ENCODE measurements at places on chromosomes 4 and X.

- DNase-seq, result no peak
Measured at GRCh38 chrX:71214604-71215337, 8.3 kb upstream of the GJB1 start.

- no peak for DNase-seq
Measured at GRCh38 chr4:47101453-47101852, 70.1 kb downstream of the GABRB1 start.

GRCh38 chr4:132662456-132662855 is 486.6 kb upstream of the PCDH10 start:
- DNase-seq, result no peak

- DNase-seq, result no peak
Measured at GRCh38 chr4:86587381-86588140, 6.6 kb upstream of the PTPN13 start.

DNA sequence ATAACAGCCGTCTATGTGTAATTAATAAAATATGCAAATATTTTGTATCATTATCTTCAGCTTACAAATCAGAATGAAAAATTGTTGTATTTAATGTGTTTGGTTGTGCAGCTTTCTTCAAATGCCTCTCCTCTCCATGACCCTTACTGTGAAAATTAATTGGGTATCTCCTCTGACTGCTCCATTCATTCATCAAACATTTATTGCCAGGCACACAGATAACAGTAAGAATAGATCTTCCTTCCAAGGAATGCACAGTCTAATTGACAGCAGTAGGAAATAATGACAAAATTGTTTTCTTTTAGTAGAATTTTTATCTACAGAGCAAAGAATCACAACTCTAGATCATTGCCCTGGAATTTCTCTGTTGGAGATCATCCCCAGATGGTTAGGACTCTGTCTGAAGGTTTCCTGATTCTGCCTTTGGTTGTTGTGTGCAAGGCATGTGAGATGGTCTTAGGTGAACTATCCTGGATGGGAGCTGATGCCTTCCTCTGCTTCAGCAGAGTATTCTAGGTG is 395.0 kb upstream of the FAT1 start:
- DNase-seq, result no peak

- no peak for DNase-seq
Measured at GRCh38 chr4:29326816-29327215, 1393.4 kb upstream of the PCDH7 start.

- DNase-seq, result no peak
Measured at GRCh38 chr4:38891051-38891983, 23.7 kb downstream of the FAM114A1 start.

DNA sequence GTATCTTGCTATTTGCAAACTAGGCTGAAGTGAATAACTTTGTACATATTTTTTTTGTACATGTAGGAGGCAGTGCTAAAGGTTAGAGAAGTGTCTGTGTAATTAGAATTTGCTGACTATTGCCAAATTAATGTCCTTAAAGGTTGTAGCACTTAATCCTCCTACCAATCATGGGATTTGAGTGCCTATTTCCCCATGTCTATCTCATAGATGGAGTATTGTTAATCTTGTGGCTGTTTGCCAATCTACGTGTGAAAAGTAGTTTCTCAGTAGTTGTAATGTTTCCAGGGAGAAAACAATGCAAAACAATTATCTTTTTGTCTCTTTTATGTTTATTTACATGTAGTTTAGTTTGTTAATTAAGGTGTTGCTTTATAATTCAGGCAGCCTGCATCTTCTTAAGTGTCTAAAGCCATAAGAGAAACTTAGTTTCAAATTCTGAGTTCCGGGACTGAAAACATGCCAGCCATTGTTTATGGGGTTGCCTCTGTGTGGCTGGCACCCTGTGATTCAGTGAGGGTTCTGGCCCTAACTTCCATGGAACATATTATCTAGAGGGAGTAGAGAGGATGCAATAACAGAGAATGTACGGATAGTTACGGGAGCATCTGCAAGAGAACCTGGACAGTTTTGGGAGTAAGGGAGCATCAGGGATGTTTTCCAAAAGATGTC is 142.4 kb downstream of the KLHL8 start:
- no peak for DNase-seq

DNA sequence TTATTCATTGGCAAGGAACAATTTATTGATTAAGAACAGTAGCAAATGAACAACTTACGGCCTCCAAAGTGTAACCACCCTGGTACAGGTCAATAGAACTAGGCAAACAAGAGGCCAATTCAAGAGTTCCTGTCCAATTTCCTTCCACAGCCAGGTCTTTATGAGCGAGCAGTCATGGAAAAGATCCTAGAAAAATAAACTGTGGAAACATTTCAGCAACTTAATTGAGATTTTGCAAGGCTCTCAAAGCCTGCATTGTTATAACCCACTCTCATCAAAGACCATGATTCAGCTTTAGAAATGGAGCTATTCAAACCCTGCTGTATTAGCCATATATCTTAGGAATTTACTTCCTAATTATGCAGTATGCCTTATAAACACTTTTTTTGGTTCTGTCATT is 43.6 kb downstream of the UNC5C start:
- no peak for DNase-seq

DNA sequence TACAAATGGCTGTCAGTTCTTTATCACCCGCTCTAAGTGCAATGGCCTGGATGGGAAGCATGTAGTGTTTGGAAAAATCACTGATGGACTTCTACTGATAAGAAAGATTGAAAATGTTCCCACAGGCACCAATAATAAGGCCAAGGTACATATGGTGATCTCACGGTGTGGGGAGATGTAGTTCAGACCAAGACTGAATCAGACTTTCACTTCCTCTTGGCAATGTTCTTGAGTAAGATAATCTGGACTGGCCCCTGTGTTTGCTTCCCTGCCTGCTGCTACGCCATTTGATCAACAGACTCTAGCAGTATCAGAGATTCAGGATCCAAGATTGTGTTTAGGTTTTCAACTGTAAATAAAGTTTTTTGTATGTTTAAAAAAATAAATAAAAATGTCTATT is 682.2 kb upstream of the AMOT start:
- no peak for DNase-seq

DNA sequence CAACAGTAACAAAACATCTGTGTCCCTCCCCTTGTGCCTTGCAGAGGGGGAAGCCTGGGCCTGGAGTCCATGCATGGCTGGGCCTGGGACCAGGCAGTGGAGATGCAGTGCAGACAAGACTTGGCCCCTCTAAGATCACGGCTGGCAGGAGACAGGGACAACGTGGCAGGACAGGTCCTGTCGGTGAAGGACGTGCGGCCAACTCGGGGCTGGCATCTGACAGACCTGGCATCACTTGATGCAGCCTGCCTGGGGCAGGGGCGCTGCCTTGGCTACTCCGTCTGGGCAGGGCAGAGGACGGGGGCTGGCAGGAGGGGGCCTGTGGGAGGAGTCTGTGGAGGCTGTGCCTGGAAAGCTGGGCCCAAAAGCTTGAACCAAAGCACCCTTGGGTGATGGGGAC is 112.1 kb downstream of the CPZ start:
- DNase-seq, result no peak

DNA sequence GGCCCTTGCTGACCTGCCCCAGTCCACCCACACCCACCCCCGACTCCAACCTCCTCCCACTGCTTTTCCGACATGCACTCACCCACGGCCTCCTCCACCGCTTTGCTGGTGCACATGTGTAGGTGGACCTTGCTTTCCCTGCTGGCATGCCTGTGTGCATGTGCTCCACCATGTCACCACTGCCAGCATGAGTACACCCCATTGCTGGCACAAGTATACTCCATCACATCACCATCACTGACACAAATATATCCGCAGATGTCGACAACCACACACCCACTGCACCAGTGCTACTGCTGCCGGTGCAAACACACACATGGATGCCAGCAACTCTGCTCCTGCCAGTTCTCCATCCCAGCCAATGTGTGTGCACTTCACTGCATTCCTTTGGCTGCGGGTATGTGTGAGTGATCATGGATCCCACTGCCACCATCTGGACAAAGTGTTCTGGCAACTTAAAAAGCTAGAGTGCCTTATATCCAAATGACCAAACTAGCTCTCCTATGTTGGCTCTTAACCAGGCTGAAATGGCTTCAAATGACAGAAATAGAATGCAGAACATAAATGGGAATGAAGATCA is 1072.3 kb downstream of the RAPGEF2 start:
- DNase-seq, result no peak

DNA sequence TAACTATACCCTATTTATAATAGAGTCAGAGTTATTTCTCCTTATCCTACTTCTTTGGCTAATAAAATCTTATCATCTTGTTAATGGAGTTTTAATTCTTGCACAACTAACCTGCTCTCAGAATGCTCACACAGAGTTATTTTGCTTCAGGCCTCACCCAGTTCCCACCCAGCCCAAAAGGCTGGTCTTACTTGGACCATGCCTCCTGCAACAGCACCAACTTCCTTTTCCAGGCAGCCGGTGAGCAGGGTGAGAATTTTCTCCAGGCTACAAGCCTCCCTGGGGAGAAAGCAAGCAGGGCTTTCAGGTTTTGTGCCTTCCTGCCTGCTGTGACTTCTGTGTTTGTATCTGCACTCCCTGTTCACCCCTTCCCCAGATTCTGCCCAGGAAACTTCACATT is 29.1 kb upstream of the BANK1 start:
- DNase-seq, result no peak

DNA sequence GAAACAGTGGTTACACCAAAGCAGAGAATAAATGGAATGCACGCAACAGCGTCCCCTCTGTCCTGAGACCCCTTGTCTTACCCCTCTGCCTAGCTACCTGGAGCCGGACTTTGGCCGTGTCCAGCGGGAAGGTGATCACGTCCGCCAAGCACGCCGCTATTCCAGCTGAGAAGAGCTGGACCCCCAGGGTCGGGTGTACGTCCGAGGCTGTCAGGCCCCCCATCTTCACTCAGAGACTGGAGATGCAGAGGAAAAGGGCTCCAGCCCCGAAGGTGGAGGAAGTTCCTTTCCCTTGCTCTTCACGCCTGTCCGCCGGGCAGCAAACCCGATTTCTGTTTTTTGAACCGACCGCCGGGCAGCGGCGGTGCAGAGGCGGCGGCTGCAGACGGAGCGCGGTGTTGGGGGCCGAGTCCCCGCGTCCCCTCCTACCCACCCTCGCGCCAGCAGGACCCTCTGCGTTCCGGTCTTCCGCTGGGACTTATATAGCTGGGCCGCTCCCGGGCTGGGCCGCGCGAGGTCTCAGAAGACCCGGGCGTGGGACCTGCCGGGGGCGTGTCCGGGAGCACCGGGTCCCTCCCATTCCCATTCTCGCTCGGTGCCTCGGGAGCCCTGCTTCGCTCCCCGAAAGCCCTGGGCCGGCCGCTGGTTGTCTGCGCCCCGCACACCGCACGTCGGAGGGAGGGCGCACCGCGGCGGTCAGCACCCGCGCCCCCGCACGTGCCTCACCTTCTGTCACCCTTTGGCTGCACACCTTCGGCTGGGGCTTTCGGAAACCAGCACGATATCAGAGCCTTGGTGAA is at the start of gene UCP1:
TSS of gene UCP1 (minus strand) at position 455 of the 800 bp plus-strand sequence. CDS start at position 223, 232 bp downstream.
- no peak for DNase-seq

- no peak for DNase-seq
Measured at GRCh38 chrX:96373047-96373355, 311.6 kb upstream of the DIAPH2 start.

DNA sequence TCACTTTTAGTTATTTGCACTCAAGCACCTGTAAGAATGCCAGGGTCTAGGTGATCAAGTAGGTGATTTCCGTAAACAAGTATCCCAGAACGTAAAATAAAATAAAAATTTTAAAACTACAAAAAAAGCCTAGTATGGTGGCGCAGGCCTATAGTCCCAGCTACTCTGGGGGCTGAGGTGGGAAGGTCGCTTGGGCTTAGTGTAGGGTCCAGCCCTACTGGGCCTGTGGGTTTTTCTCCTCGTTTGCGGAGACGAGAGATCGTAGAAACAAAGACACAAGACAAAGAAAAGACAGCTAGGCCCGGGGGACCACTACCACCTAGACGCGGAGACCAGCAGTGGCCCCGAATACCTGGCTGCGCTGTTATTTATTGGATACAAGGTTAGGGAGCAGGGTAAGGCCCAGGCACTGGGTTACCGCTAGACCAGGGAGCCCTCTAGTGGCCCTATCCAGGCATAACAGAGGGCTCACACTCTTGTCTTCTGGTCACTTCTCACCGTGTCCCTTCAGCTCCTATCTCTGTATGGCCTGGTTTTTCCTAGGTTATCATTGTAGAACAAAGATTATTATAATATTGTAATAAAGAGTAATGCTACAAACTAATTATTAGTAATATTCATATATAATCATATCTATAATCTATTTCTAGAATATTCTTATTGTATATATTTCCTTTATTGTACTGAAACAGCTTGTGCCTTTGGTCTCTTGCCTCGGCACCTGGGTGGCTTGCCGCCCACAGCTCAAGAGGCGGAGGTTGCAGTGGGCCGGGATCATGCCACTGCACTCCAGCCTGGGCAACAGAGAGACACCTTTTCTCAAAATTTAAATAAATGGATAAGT is 38.4 kb downstream of the SAGE1 start:
- DNase-seq, result peak; percentile 50

GRCh38 chrX:154751203-154751668 is 359 bp upstream of the GAB3 start:
- DNase-seq, result no peak

DNA sequence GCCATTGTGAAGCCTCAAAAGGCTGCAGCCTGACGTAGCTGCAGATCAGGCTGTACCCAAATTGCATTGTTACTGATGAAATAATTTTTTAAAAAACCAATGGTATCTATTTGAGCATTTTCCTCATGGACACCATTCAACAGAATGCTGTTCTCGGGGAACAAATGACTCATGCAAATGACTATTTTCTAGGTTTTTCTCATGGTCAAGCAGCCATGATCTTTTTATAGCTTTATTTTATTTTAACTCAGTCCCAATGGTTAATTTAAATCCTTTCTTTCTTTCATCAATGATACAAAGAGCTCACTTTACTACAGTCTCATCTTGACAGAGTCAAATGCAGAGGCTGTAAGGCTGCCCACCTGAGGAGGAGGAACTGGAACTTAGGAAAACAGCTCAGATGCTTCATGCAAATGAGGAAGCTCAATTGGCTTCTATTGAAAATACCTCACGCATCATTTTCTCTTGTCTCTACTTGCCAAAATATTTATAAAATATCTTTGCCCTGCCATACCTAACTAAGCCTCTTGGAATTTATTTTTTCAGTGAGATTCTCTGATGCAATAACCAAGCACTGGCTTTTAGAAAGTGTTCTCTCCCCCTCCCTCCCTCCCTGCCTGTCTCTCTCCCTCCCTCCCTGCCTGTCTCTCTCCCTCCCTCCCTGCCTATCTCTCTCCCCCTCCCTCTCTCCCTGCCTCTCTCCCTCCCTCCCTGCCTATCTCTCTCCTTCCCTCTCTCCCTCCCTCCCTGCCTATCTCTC is 81.0 kb downstream of the SORBS2 start:
- DNase-seq, result no peak

- no peak for DNase-seq
Measured at GRCh38 chr4:163467082-163467770, 6.3 kb downstream of the TKTL2 start.

GRCh38 chr4:16160457-16160856 is 65.8 kb downstream of the TAPT1 start:
- no peak for DNase-seq

DNA sequence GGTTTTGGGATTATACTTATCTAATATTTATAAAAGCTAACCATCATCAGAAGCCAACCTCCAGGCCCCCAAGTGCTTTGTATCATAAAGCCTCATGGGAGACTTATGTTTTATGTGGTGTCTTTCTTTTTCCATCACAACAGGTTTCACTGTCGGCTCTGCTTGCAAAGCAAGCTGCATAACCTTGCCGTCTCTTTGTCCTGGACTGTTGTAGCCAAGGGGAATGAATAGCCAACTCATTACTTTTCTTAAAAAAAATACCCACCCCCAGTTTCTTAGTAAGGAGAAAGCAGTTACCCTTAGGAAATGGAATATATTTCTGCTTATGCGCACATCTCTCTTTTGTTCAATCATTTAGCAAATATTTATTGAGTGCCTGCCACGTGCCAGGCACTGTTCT is 40.7 kb downstream of the FAM184B start:
- no peak for DNase-seq

- no peak for DNase-seq
Measured at GRCh38 chr4:31272331-31273061, 552.3 kb downstream of the PCDH7 start.
